ENCODE measurements at places on chromosomes 4 and X.
A peak's percentile ranks its signal among the peaks of the same experiment; 100 is the strongest.

DNA sequence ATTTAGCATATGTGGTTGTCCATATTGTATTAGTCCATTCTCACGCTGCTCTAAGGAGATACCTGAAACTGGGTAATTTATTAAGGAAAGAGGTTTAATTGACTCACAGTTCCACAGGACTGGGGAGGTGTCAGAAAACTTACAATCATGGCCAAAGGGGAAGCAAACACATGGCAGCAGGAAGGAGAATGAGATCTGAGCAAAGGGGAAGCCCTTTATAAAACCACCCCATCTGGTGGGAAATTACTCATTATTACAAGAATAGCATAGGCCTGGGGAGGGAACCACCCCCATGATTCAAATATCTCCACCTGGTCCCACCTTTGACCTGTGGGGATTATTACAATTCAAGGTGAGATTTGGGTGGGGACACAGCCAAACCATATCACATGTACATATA is 122.6 kb upstream of the ANK2 start:
- DNase-seq, result no peak

DNA sequence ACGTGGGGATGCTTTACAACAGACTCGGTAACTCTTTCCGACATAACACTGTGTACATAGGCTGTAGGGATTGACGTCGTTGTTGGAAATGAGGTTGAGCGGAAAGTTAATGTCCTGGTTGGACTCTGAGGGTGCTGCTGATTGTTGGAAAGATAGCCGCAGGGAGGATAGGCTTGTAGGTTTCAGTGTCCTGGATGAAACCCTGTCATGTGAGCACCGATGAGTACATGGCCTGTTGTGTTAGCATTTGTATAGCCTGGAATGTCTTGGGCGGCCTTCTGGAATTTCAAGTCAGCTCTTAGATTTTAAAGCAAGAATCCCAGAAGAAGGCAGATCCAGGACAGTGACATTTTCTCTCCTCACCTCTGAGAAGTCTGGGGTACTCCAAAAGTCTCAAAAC is 63.3 kb downstream of the TBC1D14 start:
- DNase-seq, result no peak

- no peak for DNase-seq
These were observed 21.0 kb downstream of the MSN start for GRCh38 chrX:65688403-65688871.

DNA sequence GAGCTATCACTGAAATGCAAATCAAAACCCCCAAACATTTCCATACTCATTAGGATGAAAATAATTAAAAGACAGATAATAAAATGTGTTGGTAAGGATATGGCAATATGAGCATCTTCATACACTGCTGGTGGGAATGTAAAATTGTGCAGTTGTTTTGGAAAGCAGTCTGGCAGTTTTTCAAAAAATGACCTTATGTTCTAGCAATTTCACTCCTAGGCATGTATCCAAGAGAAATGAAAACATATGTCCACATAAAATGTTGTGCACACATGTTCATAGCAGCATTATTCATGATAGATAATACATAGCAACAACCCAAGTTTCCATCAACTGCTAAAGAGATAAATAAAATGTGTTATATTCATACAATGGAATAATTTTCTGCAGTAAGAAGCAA is 14.8 kb upstream of the GPRASP2 start:
- DNase-seq, result no peak

DNA sequence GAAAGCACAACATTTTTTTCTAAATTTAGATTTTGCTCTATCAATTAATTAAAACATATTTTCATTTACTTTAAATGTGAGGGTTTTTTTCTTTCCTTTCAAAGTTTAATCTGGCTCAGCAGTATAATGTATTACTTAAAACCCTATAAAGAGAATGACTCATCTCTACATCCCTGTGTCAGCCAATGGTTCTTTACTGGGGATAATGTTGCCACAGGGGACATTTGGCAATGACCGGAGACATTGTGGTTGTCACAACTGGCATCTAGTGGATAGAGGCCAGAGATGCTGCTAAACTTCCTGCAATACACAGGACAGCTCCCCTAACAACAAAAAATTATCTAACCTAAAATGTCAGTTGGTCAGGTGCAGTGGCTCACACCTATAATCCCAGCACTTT is 53.8 kb downstream of the SYNPO2 start:
- DNase-seq, result peak; percentile 16

DNA sequence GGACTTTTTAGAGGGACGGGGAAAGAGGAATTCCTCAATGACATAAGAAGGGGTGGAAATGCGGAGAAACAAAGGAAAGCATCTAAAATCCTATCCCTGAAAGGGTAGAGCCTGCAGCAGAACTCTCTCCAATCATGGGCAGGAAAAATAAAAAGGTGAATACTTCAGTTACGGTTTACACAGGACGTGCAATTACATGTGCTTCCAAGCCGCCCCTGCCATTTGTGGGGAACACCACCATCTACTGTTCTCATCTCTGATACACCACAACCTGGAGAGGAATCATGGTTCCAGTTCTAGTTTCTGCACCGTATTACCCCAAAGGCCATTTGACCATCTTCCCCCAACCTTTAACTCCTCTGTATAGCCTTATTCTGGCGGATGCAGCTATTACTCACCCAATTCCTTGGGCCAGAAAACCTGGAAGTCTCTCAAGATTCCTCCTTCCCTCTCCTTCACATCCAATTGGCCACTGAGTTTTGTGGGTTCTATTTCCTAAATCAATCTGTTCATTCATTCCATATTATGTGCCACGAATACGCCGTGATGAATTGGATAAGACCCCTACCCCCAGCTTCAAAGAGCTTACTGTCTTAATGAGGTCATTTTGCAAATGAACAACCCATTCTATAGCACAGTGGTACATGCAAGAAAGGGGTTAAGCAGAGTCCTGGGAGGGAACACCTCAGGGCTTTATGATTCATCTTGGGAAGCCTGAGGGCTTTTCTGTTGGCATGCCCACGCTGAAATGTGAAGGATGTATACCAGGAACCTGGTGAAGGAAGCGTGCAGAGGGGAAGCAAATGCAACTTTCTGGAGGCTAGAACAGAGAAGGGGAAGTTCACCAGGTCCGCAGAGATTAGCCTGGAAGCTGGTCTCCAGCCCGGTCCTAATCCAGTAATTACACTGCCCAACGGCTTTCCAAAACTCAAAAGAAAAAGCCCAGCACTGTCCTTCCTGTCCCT is 1.4 kb upstream of the MSL3 start:
- no peak for DNase-seq

DNA sequence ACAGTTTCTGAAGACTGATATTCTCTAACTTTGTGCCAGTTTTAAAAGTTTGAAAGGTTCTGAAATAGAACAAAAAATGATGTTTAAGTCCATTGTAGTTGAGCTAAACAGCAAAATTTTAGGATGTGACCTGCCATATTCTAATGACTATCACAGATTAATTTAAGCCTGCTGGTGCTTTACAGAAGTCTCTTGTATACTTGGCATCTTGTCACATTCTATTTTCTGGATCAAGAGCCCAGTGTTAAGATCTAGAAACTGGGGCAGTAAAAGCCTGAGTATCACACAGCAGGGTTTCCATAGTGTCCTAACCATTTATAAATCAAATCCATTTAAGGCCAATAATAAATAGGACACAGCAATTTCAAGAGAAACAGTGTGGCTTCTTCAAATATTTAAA is 12.4 kb downstream of the FSTL5 start:
- DNase-seq, result no peak

- peak; percentile 60 for DNase-seq
These were observed 626 bp upstream of the CEP135 start for GRCh38 chr4:55947912-55948725.

DNA sequence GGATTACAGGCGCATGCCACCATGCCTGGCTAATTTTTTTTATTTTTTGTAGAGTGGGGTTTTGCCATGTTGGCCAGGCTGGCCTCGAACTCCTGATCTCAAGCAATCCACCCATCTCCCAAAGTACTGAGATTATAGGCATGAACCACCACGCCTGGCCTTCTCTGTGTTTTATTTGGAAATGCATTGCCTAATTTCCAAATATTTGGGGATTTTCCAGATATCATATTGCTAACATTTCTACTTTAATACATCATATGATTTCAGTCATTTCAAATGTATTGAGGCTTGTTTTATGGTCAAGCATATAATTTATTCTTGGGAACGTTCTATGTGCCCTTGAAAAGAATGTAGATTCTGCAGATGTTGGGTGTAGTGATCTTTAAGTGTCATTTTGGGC is 38.8 kb downstream of the FGF2 start:
- DNase-seq, result no peak

- DNase-seq, result no peak
These were observed 516 bp upstream of the ZIC3 start for GRCh38 chrX:137565318-137565904.

GRCh38 chr4:150695162-150695561 is 113.2 kb downstream of the MAB21L2 start:
- no peak for DNase-seq

DNA sequence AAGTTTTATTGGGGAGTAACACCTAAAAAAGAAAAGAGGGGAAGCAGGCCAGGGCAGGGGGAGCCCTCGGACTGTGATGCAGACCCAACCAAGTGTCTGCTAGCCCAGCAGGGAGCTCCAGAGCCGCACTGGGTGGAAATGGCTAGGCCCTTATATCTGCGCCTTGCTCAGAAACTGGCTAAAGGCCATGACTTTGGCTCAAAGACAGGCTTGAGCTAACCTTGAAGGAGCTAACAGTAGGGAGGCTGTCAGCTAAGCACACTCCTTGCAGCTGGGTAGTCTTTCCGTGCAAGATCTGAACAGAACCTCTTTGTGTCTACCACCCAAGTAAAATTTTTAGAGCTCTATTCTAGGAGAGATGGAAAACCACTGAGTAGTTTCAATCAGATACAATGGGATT is 43.0 kb downstream of the SEPSECS start:
- no peak for DNase-seq

- no peak for DNase-seq
These were observed 158.0 kb downstream of the KCNIP4 start for GRCh38 chr4:21790438-21791029.

GRCh38 chr4:13413729-13414437 is 70.3 kb downstream of the RAB28 start:
- no peak for DNase-seq

DNA sequence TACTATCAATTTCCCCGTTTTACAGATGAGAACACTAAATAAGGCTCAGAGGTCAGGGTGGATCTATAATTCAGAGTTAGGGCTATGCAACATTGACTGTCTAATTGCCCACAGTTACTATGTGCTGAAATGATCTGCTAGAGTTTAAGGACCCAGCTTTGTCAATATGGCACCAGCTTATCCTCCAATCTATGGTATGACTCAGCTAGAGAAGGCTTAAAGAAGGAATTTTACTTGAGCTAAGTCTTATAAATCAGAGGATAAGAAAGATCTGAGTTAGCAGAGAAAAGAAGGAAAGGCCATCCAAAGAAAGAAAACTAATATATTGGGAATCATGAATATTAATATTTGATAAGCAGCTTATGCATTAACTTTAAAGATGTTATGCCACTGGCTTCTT is 78.1 kb downstream of the ASB9 start:
- no peak for DNase-seq

DNA sequence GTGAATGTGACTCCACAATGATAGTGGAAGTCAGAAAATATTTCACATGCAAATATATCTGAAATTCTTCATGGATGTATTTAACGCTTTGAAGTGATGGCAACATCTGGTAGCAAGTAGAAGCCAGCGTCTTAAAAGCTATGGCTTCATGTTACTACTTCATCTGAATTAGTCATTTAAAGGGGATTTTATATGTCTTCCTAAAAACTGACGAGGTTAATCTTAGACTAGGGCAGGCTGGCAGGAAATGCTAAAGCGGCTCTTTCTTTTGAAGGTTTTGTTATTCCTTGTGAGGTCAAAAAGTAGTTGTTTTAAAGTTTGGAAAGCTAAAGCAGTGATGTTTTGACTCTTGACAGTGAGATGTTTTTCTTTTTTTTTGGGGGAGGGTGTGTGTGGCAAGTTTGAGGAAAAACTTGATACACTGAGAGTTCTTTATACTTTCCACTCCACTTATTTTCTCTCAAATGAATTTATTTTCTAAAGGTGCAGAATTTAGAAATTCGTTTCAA is 22.6 kb downstream of the PLS3 start:
- DNase-seq, result no peak

DNA sequence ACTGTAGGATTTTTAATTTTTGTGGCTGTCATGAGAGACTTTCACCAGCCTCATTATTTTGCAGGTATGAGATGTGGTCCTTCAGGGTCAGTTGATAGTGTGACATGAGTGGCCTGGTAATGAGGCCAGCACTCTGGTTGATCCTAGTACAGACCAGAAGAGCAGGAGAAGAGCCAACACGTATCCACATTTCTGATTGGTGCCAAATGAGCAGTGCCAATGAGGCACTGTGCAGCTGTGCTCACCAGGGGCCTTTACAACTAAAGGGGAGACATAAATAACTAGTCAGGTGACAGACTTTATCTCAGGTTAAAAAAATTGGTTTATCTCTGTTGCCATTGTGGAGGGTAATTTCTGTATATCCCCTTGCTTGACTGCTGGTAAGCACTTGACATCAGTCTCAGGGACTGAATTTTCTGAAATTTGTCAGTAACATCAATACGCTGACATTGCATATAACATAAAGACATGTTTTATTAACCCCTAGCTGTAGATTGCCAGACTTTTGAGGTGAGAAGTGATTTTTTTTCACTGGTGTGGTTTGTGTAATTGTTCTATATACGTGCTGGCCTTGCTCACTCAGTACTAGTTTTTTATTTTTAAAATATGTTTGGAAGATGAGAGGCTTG is 101.2 kb downstream of the AFF1 start:
- DNase-seq, result no peak

- no peak for DNase-seq
These were observed 121.2 kb upstream of the BANK1 start for GRCh38 chr4:101669138-101669831.

DNA sequence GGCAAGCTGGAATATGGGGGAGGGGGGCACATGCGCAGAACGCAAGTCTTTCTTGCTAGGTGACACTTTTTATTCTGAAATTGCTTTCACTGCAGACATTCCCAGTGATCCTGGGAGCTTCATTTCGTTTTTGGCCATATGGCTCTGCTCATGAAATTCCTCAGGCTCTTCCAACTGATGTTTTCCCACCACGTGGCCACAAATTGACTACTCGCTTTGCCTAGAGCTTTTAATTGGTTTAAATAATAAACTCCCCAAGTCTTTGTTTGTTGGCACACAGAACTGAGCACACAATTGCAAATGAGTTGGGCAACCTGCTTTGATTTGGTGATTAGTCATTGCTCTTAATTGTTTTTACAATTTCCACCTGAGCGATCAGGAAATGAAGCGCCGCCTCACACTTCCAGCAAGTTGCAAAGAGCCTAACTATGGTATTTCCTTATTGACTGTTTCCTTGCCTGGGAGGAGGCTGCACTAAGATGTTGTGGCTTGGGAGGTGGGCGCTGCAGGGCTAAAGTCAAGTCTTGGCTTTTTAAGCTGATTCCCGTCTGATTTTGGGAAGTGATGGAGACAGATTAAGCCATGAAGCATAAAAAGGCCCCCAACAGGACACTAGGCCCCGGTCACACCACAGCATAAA is 282.5 kb downstream of the ZIC3 start:
- DNase-seq, result no peak
